Neuronal stem cell (in vitro differentiated cells): ENCODE measurements at places on chromosomes 1 and 21.
A peak's percentile ranks its signal among the peaks of the same experiment; 100 is the strongest.

DNA sequence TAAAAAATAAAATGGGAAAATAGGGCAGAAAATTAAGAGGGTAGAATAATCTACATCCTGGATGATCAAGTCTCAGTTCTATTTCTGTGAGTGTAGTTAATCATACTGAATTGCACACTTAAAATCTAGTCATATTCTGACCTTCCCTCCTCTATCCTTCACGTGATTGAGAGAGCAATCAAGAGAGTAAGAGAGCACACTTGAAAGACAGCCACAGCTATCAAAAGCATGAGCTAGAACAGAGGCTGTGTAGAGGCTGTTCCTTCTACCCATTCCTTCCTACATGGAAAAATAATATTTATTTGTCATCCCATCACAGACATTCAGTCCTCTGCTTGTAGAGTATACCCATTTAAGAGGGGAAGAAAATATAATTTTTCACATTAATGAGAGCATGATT is 52.4 kb downstream of the PHC2 start:
- DNase-seq, result no peak

DNA sequence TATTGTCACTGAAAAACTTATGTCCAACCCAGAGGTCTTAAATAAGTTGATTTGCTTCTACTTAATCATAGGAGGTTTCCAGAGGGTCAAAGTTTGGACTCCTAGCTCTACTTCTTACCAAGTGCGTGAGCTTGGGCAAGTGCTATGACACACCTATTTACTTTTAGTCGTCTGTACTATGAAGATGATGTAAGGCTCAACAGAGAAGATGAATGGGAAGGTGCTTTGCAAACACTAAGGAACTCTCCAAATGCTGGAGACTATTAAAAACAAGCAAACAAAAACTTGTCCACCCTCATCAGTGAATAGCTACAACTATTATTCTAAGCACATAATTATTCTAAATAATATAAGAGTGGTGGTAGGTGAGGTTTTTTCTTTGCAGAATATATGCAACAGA is 232.3 kb upstream of the USP24 start:
- no peak for DNase-seq

GRCh38 chr1:57017200-57017599 is 51.4 kb upstream of the C8B start:
- DNase-seq, result peak; percentile 37

DNA sequence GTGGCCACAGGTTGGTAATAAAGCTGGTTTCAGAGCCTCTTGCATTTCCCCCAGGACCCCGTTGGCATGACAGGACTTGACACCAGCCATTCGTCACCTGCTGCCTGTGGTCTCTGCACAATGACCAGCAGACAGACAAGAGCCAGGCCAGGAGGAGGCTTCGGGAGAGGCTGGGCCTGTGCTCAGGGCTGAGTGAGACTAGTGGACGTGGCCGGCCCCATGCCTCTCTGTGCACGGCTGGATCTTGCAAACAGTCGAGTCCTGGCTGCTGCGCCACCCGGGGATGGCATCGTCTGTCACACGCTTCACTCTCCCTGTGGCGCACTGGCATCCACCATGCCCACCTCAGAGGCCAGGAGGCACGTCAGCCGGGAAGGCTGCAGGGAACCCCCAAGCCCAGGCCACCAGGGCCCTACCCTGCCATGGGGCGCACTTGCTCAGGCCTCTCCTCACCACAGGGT is 177.4 kb upstream of the ARHGEF16 start:
- DNase-seq, result no peak

DNA sequence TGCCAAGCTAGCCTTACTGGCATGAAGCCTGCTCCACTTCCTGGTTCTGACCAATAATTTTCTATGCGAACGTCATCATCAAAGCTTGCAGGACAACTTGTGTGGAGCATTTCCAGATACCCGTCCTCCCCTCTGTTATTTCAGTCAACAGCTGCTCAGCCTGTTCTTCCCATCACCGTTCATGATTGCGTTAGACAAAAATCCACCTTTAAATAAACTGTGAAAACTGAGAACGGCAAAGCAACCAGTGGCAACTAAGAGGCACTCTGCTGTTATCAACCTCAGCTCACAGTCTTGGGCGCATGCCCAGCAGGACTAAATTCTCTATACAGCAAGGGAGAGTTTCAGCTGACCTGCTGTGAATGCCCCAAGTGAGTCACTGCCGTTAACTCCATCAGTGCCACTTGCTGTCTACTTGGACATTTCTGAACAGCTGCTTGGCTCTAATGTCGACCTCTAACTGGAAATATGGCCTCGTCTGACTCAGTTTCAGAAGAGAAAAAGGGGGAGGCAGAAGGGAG is 207.4 kb upstream of the RUNX1 start:
- peak; percentile 17 for DNase-seq

DNA sequence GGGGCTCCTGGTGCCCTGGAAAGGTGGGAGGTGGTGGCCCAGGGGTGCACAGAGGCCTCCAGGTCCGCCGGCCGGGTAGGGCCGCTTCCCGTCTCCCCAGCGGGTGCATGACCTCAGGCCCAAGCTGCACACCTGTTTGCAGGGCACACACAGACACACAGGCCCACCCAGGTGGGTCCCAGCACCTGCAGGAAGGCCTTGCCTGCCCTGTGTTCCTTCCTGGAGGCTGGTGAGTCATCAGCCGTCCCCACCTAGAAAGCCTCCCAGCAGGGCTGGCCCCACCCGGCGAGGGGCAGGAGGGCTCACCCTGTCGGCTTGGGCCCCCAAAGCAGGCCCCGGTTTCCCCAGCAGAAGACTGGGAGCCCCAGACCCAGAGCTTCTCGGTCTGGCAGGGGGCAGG is 23.6 kb upstream of the TTLL10 start:
- DNase-seq, result no peak

DNA sequence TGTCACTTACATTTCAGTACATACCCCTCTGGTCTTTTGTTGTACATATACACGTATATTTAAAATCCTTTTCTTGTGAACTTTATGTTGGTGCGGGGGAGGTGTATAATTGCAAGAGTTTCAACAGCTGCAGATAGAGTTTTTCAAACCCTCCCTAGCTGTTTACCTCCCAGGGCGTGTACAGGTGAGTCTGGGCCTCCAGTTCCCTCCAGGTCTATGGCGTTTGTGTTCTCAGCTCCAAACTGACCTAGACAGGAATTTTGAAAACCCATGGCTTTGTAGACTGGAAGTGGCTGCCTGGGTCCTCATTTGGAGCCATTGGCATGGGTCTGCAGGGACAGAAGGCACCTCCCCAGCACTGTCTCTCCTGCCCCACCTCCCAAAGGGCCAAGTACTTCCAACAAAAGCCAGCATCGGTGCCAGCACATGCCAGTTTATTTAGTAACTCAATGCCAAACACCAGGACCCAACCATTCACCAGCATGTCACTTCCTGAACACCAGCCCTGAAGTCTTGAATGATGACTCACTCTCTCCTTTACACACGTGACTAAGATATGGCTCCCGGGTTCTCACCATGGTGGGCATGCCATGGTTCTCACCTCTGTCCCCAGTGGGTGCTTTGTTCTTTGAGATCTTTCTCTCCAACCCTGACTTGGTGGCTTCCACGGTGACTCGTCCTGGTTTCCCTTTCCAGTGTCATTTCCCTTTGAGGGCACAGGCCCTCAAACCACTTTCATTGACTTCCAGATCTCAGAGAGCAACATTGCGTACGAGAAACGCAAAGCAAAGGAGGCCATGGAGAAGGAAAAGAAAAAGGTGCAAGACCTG is 57.3 kb upstream of the EFHD2 start:
- no peak for DNase-seq

- DNase-seq, result no peak
Observed at GRCh38 chr1:178358456-178358855, 138.3 kb downstream of the CLEC20A start.

DNA sequence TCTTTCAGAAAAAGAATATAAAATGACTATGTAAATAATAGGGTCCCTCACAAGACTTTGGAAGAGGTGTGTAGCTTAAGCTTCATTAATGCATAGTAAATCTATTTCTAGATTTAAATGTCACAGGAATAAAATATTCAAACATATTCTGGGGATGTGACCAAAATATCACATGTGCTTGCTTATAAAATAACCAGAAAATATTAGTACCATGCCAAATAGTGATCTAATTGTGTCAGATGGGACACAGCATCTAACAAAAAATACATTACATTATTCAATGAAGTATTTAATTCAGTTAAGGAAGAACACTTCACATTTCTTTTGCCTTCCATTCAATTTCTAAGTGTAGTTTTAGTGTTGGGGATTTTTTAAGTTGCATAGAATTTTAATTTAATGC is 179.5 kb downstream of the LRRC40 start:
- no peak for DNase-seq

DNA sequence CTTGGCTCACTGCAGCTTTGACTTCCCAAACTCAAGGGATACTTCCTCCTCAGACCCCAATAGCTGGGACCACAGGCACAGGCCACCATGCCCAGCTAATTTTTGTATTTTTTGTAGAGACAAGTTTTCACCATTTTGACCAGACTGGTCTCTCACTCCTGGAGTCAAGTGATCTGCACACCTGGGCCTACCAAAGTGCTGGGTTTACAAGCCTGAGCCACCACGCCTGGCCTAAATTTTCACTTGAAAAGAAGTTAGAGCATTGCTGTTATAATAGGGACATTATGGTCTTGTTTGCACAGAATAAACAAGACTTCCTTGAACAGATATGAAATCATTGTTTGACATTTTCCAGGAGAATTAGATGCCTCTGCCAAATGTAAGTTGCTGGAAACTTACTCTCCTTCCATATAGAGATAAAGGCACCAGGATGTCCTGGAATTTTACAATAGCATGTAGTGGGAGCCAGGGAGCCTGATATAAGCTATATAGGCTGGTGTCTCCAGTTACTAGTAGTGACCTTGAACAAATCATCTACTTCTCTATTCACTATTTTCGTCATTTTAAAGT is 16.9 kb downstream of the SLC35A3 start:
- DNase-seq, result no peak

DNA sequence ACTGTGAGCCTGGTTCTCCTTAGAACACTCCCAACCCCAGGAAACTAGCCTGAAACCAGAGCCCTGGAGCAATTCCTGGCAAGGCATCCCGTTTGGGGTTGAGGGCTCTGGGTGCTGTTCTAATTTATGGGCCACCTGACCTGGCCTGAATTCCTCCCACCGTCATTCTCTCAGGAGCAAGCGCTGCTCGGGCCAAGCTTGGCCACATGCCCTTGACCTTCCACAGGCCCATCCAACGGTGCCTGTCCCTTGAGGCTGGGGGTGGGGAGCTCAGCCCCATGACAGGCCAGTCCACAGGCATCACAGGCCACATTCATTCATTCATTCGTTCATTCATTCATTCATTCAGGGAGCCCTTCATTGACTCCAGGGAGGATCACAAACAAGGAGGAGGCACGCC is 5.3 kb downstream of the PADI2 start:
- no peak for DNase-seq

DNA sequence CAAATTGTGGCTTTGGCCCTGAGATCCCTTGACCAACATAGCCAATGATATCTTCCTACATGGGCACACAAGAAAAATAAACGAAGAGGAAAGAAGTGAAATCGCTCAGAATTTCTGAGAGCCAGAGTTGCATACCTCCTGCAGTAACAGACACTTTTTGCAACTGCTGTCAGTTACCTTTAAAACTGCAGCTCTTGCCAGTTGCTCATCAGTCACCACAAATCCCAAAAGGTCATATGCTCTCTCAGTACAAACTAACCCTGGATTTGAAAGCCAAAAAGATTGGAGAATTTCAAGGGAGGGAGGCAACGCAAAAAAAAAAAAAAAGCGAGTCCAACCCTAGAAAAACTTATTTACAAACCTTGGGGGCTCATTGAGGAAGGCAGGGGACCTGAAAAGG is 47.2 kb upstream of the DNAH14 start:
- DNase-seq, result no peak

- DNase-seq, result no peak
Observed at GRCh38 chr1:226370144-226370923, 37.6 kb downstream of the PARP1 start.

DNA sequence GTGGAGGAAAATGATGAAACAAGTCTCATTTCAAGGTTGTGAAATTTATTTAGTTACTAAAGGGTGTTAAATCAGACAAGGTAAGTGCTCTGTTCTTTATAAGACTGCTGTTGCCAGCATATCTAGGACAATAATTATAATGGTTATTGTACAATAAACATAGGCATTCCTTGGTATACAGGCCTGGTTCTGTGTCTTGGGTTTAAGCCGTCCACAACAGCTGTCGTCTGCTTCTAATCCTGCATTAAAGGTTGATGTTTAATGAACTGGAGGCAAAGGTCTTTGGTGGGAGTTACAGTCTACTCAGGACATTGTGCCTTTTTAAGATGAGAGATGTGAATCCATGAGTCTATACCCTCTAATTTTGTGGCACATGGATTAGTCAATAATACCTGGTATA is 23.4 kb upstream of the FMO4 start:
- no peak for DNase-seq

- DNase-seq, result no peak
Observed at GRCh38 chr1:152190589-152190988, 31.6 kb upstream of the RPTN start.

- no peak for DNase-seq
Observed at GRCh38 chr1:41504114-41505035, 19.9 kb upstream of the EDN2 start.

DNA sequence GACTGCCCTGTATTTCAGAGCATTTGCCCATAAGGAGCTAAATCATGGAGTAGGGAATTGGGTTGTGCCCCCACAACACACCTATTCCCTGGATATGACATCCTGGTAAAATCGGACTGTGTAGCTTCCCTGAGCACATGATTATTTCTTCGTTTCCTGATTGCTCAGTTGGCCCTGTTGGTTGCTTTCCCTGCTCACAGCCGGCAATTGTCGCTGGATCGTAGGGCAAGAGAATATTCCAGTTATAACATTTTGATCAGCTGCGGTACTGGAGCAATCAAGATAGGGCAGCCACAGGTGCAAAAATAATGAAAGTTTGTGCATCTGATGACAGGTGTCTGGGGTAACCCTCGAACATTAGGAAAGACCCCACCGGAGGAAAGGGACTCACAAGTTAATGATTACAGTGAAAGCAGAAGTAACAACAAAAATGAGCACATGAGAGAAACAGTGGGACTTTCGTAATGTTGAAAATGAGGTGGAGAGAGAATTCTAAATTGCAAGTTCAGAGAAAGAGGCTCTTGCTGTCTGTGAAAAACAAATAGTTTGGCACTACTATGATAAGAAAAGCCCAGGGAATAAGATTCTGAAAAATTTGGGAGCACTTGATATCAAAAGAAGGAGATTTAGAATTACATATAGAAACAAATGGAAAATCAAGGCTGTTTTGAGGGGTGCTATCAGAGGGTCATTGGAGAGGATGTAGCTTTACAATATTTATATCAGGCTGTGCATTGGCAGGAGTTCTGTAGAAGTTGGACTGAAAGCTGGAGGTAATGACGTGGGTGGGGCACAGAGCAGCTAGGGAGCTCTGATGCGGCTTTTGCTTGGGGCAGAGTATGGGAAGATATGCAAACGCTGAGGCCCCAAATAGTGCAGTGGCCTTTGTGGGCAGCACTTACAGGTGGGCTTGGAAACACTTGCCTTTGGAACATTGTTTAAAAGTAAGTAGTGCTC is at the start of gene MAB21L3:
TSS of gene MAB21L3 (plus strand) at position 833 of the 957 bp plus-strand sequence. CDS start 1,217 bp downstream, outside the sequence.
- no peak for DNase-seq

- DNase-seq, result no peak
Observed at GRCh38 chr1:160631983-160632625, 14.7 kb downstream of the SLAMF1 start.

- DNase-seq, result no peak
Observed at GRCh38 chr21:30518876-30519275, 16.9 kb upstream of the KRTAP19-5 start.
